ENCODE measurements at places on chromosomes 4 and X.

DNA sequence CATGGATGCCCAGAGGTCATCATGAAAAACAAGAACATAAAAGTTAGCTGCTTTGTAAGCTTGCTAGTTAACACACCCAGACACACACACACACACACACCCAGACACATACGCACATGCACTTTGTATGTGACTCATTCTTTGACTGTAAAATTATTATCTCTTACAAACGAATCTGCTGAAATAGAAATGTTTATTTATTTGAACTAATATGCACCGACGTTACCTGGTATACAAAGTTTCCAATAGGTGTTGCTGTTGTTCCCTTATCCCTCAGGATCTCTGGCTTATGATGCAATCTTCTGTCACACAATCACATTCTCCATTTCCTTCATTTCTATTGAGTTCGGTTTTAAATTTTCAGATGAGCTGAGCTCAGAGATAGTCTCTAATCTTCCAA is 209.3 kb downstream of the PTTG2 start:
- no peak for DNase-seq

DNA sequence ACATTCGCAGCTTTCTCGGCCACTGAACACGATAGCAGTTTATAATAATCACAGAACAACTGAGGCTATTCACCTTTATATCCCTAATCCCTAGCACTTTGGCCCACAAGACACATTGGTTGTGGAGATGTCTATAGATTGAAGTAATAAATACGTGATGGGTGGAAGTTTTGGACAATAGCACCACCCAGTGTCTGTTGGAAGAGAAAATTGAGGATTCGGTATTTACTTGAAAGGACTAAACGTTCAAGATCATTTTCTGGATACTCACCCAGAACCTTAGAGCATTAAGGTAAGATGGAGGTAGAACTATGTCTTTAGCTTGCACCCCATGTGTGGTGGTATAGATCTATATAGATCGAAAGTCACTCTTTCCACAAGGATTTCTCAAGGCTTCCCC is 787 bp upstream of the TMSB15A start:
- DNase-seq = no peak

- no peak for DNase-seq
Observed at GRCh38 chr4:13464973-13465372, 19.2 kb downstream of the RAB28 start.

DNA sequence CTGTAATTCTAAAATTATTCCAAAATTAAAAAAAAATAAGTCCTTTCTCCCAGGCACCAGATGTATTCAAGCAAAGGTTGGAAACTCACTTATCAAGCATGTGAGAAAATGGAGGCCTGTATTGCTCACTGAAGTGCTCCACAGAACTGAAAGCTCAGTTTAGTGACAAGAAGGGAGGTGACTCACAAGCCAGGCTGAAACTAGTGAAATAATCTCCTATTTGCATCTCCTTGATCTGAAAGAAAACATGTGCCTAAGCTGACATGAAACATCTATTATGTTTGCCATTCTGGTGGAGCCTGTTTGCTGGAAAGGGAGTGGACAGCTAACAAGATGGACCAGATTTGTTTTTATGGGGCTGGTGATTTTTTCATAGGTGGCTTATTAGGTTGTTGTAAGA is 54.0 kb upstream of the AMELX start:
- no peak for DNase-seq

DNA sequence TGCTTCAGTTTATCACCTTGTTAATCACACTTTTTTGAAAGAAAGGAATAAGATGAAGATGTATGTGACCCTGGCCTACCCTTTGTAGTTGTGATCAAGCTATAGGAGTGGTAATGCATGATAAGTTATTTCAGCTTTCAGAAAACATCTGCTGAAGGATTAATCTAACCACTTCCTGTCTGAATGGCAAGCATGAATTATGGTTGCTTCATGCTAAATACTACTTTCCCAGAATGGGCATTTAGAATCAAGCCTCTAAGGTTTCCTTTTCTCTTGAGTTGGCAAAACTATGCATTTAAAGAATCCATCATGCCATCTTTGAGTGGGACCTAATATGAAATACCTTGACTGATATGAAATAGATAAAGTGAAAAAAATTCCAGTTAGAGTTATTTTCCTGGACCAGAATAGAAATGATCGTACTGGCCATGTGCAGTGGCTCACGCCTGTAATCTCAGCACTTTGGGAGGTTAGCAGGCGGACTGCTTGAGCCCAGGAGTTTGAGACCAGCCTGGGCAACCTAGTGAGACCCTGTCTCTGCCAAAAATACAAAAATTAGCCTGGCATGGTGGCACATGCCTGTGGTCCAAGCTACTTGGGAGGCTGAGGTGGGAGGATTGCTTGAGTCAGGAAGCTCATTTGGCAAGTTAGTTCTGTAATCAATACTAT is 59.1 kb downstream of the ANXA3 start:
- DNase-seq = no peak

DNA sequence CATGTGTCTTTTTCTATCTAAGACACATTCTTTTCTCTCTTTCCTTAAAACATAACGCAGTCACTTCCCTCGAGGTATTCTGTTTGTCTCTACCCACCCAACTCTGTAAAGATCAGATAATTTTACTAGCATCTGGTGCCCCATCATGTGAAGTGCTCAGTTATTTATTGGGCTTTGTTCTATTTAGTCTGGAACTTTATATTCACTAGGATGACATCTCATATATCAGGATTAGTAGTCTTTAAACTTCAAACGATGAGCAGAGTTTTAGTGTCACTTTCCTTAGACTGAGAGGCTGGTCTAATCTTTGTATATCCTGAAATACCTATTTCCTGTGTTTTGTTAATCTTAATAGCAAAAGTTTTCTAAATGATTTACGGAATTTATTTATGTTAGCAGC is 445.5 kb upstream of the NDST3 start:
- no peak for DNase-seq

DNA sequence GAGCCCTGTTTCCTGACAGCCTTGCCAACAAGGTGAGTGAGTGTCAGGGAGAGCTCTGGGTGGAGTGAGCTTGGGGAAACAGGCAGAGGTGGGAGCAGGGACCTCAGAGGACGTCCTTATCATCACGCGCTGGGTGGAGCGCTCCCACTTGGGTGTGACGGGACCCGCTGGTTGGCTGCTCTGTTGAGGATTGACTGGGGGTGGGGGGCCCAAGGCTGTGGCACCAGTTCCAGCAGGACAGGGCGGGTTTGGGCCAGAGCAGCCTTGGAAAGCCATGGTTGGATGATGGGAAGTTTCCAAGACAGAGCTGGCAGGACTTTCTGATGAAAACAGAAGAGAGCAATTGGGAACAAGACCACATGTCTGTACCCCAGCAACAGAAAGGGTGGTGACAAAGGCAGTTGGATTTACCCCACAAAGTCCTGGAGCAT is 3.0 kb upstream of the PCGF3 start:
- DNase-seq = no peak

- DNase-seq = no peak
Observed at GRCh38 chrX:150525061-150525919, 43.1 kb upstream of the MTM1 start.

GRCh38 chrX:103098488-103098887 is 5.5 kb upstream of the NXF3 start:
- DNase-seq = no peak

GRCh38 chrX:64394059-64394873 is 986 bp downstream of the MTMR8 start:
- no peak for DNase-seq

- no peak for DNase-seq
Observed at GRCh38 chrX:22430701-22431100, 158.0 kb downstream of the CBLL2 start.

DNA sequence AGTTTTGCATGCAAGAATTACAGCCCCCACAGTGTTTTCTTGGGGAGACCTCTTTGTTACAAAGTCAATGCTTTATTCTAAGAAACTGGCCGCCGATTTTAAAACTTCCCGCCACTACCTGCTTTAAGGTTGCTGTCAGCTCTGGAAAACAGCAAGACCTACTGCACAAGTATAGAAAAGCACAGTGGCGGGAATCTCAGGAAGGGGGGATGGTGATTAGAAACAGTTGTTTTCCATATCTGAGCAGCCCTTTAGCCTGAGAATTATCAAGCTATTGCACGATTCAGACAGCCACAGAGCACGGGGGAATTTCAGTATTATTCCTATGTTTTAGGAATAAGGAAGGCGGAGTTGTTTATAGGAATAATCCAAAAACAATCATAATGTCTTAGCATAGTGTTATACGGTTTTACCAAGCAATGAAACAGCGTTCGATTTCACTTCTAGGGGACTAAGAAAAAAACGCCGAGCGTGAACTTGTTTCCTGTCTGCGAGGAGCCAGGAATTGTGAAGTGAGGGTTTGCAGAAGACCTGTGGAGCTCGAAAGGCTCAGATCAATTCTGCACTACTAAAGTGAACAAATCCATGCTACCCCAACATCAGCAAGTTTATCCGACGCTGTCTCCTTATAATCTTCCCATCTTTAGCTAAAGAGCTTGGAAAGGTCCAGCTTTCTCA is 81.3 kb downstream of the HMGN5 start:
- DNase-seq = peak; percentile 3

DNA sequence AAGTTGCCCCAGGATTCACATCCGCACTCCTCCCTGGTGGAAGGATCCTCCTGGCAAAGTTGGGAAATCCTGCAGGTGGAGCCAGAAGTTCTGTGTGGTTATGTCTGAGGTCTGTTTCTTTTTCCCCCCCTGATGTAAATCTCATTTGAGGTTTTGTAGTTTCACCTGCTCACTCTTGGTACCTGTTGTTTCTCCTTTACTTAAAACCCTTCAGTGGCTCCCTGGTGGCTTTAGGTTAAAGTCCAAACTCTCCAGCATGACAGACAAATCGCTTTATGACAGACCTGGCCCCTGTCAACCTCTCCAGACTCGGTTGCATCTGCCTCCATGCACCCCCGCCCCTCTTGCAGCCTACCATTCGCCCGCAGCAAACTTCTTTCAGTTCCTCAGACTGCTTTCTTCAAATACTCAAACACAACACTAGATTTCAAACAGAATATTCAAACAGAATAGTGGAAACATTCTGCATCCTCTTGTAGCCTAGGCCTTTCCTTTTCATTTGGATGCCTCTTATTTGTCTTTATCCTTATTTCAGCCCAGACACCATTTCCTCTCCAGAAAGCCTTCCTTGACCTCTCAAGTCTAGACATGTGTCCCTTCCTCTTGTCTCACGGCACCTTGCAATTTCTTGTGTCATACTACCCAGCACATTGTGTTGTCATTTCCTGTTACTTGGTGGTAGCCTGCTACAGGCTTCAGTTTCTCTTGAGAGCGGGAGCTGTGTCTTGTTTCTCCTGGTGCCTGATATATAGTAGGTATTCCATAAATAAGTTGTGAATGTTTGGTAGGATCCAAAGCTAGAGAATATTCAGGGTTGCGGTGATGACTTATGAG is 24.8 kb downstream of the IL13RA1 start:
- no peak for DNase-seq

- no peak for DNase-seq
Observed at GRCh38 chr4:141757287-141757686, 120.9 kb downstream of the IL15 start.

- DNase-seq = no peak
Observed at GRCh38 chr4:178196751-178197374, 754.6 kb upstream of the AGA start.

DNA sequence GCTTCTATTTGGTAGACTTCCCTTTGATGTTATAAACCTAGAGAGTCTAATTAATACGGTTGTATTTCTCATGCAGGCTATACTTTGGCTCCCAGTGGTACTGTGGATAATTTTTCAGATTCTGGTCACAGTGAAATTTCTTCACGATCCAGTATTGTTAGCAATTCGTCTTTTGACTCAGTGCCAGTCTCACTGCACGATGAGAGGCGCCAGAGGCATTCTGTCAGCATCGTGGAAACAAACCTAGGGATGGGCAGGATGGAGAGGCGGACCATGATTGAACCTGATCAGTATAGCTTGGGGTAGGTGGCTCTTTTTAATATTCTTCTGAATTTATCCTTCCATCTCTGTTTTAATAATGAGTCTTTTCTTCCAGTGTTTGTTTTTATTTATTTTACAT is 249.7 kb downstream of the RAPGEF2 start:
- DNase-seq = no peak

DNA sequence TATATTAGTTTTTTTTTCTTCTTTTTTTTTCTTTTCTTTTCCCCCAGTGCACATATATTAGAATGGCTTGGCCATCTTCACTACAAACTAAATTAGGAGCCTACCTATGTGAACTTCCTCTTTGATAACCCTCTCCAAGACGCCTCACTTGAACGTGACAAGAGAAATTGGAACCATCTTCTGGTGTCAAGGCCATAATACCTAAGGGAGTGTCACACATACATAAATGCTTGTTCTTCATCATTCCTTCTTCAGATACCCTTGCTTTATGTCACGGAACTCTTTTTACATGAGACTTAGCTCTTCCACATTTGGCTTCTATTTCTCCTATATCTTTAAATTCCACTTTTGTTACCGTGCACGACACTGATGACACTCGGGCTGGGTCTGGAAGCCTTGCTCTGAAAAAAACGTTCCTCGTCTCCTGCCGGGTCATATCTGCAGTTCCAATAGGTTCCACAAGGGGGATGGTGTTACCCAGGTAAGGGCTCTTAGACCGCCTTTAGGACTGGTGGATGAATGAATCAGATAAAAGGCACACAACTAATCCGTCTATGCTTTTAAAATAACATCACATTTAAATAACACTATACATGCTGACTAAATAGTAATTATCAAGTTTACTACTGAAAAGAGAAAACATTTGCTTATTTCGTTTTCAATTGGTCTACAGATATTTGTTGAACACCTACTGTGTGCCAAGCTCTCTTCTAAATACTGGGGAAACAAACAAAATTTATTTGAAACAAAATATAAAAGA is 19.9 kb downstream of the DGAT2L6 start:
- DNase-seq = peak; percentile 74

- DNase-seq = no peak
Observed at GRCh38 chr4:2194496-2194895, 47.4 kb downstream of the HAUS3 start.

GRCh38 chr4:148874331-148874730 is 432.1 kb upstream of the NR3C2 start:
- no peak for DNase-seq

DNA sequence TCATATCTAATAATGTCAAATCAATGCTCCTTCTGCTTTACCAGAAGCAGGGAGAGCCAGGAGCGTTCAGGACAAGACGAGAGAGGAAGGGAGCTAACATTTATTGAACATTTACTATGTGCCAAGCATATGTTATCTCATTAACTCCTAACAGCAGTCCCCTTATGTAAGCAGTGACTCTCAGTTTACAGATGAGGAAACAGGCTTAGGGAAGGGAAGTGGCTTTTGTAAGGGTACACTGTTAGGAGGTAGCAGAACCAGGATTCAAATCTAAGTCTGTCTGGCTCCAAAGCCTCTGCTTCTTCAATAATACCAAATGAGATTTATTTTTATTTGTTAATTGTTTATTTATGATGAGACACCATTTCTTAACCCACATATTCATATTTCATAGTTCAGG is 2.6 kb upstream of the STARD8 start:
- no peak for DNase-seq

DNA sequence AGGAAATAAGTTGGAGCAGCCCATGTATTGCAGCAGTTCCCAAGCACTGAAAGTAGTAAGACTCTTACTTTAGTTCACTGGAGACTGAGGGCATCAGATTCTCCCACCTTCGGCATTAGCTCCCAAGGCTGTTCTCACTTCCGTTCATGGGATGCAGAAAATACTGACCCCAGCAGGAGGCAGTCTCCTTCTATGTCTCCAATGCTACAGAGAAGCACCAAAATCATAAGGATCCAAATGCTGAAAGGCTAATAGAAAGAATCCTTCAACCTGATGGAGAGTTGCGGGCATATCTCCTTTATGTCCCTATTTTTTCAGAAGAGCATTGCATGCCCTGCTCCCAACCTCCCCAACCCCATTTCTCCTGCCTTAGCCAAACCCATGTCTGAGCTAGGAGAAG is 32.4 kb downstream of the ADH7 start:
- no peak for DNase-seq
